ENCODE measurements at places on chromosomes 16 and 17.

- no peak for DNase-seq
Measured at GRCh38 chr16:2842340-2843000, 12.4 kb downstream of the ZG16B start.

- no peak for DNase-seq
Measured at GRCh38 chr16:59880611-59881010, 1146.5 kb upstream of the GOT2 start.

GRCh38 chr17:1043601-1044251 is 46.8 kb downstream of the TIMM22 start:
- no peak for DNase-seq

DNA sequence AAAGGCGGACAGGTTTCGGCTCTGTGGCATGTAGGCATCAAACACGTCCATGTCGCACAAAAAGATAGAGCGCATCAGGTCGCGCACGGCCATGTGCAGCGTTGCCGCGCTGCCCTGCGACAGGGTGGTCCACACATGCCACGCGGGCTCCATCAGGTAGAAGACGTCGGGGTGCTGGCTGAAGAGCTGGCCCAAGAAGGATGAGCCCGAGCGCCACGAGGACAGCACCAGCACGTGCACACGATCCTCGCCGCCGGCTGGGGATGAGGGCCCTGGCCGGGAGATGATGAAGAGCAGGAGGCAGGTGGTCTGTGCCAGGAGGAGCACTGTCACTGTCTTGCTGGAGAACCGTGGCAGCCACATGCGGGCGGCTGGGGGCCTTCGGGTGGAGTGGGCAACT is 5.9 kb downstream of the CHST5 start:
- no peak for DNase-seq

GRCh38 chr17:54172096-54172984 is 349.6 kb downstream of the KIF2B start:
- DNase-seq = no peak

DNA sequence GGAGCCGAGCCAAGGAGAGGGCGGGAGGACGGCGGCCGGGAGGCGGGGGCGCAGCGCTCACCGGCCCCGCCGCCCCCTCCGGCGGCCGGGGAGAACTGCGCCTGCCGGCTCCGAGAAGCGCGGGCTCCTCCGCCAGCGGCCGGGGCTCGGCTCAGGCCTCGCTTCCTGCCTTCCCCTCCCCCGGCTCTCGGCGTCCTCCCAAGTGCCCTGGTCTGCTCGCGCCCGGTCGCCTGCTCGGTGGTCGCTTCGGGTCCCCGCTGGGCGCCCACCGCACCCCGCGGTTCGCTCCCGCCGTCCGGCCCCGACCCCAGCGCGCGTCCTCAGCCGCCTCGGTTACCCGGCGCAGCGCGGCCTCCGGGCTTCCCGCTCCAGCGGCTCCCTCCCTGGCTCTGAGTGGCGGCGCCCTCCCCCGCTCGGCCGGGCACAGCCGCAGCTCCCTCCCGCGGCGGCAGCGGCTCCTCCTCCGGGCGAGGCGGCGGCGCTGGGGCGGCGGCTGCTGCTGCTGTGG is 313 bp downstream of the UBTF start:
- DNase-seq = no peak

- no peak for DNase-seq
Measured at GRCh38 chr17:9105068-9105868, 84.0 kb downstream of the NTN1 start.

DNA sequence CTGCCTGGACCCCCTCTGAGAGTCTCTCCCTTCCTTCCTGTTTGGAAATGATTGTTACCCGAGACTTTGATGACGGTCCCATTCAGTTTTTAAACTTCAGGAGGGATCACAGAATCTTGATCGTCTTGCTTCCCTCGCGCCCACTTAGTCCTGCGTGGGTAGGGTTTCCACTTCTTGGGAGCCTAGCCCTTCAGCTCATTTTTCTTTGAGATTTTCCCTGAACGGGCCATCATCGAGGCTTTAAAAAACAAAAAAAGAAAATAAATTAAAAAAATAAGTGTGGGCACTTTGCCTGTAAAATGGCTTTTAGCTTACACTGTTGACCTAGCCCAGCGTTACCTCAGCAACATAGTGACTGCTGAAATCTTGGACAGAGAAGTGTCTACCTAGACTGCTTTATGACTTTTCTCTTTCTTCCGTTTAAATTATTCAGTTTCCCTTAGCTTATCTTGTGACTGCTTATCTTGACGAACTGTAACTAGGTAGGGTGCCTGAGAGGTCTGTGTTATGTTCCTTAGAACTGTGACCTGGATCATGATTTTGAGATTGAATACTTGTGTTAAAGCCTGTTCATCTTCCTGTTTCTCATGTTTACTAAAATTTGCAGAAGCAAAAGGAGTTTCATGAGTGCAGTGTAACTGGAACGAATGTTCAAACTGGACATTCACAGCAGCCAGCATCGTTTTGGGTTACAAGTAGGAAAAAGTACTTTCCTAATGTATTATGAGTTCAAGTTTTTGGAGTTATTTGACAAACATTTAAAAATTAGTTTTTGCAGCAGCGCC is 874 bp downstream of the WWP2 start:
- no peak for DNase-seq

DNA sequence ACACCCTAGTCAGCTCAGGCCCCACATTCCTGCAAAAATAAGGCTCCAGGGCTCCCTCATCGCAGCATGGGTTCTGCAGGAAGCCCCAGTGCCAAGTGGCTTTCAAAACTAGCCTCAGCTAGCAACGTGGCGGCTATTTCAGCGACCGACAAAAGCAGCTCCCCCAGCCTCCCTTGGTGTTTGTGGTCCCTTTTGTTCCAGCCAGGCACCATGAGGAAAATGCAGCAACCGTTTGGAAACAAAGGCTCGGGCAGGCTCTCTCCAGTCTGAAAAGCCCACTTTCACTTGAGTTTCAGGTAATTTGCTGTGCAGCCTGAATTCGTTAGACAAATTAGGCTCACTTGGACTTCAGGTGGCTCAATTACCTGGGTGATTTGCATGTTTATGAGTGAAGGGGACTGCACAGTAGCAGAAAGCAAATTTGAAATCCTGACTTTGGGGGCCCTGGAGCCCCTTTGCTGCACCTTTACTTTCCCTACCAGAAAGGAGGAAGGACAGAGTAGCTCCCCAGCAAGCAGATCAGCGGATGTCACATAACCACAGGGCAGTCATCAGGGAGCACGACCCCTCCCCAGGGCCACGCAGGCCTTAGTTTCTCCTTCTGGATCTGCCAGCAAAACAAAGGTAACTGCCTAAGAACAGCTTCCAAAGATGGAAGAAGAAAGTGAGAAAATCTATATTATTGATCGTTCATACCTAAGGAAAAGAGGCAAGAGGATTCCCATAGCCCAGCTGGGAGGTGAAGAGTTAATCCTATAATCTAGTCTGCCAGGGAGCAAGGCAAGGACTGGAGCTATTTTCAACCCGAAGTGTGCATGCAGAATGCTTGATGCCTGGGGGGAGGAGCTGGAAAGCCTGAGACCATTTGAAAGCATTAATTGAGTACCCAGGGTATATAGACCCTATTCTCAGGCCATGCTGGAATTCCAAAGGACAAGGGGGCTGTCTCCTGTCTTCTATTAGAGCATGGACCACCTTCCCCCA is 143.1 kb upstream of the SDK2 start:
- no peak for DNase-seq

- DNase-seq = no peak
Measured at GRCh38 chr17:45162025-45162687, 481 bp downstream of the HEXIM2 start.

- DNase-seq = no peak
Measured at GRCh38 chr17:77687921-77688320, 270.6 kb upstream of the TNRC6C start.

- no peak for DNase-seq
Measured at GRCh38 chr16:65600629-65601028, 478.8 kb upstream of the CDH11 start.

GRCh38 chr17:4725646-4726310 is 5.5 kb upstream of the MED11 start:
- no peak for DNase-seq

GRCh38 chr17:29677824-29678223 is 55.1 kb upstream of the CORO6 start:
- no peak for DNase-seq

- no peak for DNase-seq
Measured at GRCh38 chr17:72192800-72193192, 72.0 kb downstream of the SOX9 start.

GRCh38 chr17:2925011-2925410 is 128.8 kb downstream of the RAP1GAP2 start:
- DNase-seq = no peak

DNA sequence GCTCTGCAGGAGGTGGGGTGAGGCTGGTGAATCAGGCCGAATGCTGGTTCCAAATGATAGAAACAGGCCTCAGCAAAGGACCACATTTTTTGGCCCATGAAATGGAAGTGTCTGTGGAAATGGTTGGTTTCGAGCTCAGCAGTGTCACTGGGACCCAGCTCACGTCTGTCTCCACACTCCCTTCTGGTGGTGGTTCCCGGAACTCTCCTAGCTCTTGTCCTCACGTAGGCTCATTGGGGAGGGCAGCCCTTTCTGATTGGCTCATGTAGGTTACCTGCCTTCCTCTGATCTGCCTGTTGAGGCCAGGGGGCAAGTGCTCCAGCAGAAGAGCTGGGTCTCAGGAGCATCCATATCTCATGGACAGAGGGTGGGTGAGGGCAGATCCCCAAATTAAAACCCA is 4.0 kb downstream of the ALG1 start:
- no peak for DNase-seq

DNA sequence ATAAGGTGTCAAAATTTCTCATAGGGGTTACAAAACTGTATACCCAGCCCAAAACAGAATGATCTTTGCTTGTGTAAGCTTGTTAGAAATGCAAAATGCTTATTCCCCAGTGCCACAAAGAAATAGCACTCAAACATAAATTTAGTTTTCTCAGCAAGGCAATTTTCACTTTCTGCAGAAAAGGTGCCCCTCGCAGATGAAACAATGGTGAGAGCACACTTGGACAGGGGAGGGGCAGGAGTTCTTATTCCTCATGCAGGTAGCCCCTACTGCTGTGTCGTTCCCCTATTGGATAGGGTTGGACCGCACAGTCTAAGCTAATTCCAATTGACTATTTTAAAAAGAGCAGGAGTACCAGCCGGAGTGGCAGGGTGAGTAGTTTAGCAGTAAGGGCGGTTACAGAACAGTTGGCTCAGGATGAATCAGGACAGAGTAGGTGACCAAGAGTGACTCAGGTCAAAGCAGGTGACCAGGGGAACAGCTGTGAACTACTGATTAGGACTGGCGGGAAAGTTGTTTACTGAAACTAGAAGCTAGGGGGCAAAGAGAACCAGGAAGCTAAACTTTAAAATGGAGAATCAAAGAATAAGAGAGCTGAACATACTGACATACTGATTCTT is 5.5 kb upstream of the LDHD start:
- no peak for DNase-seq

DNA sequence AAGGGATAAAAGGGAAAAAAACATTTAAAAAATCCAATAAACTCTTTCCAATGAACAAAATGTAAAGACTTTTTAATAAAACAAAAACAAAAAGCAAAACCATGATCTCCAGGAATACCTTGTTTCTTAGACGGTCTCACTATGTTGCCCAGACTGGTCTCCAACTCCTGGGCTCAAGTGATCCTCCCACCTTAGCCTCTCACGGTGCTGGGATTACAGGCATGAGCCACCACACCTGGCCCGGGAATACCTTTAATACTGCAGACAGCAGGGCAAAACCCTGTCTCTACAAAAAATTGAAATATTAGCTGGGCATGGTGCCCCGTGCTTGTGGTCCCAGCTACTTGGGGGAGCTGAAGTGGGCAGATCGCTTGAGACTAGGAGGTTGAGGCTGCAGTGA is 7.9 kb downstream of the RNF43 start:
- DNase-seq = no peak

DNA sequence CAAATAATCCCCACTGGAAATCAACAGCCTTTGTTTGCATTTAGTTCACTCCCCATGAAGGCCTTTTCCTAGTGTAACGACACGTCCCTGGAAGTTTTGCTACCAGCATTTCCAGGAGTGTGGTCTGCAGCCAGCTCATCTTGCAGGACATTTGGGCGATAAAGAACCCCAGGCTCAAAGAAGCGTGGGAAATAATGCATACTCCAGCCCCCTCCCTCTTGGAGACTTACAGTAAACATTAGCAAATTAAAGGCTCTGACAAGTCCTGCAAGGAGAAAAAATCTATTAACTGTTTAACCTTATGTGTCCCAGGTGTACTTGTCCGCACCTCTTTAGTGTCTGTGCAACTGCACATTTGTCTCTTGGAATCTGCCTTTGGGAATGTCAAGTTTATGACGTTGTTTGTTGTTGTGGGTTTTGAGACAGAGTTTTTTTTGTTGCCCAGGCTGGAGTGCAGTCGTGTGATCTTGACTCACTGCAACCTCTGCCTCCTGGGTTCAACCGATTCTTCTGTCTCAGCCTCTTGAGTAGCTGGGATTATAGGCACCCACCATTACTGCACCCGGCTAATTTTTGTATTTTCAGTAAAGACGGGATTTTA is 131.1 kb downstream of the ABCC1 start:
- DNase-seq = no peak

GRCh38 chr17:73142872-73143381 is 21.9 kb upstream of the SSTR2 start:
- peak; percentile 88 for DNase-seq

- DNase-seq = no peak
Measured at GRCh38 chr17:80260069-80260535, 550 bp upstream of the RNF213 start.

- DNase-seq = no peak
Measured at GRCh38 chr17:72971226-72971880, 121.1 kb downstream of the SLC39A11 start.

- no peak for DNase-seq
Measured at GRCh38 chr17:82241183-82241925, 12.5 kb downstream of the SLC16A3 start.

GRCh38 chr16:57299009-57299718 is 14.7 kb upstream of the PLLP start:
- no peak for DNase-seq

- DNase-seq = no peak
Measured at GRCh38 chr17:38967290-38967738, at the start of gene FBXO47. FBXO47 (minus strand) TSS chr17:38967403; CDS start chr17:38963025, 4,378 bp downstream.

GRCh38 chr17:41738077-41738800 is 3.8 kb upstream of the HAP1 start:
- no peak for DNase-seq

DNA sequence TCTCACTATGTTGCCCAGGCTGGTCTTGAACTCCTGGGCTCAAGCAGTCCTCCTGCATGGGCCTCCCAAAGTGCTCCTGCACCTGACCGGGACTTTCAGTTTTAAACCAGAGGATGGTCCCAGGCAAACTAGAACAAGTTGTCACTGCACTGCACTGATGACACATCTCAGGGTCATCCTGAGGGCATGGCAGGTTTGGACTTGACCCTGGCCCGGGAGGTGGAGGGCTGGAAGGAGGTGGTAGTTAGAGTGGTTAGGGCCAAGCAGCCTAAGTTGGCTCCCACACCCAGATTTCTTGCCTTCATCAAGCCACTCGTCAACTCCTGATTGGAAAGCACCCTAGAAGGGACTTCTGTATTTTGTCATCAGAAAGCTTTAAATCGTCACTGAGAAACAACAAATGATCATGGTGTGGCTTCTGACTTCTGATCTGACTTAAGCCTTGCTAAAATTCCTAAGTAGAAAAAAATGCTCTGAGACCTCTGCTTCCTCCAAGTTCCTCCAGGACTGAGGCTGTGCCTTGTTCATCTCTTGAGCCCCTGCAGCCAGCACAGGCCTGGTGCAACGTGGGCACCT is 43.5 kb downstream of the EMP2 start:
- no peak for DNase-seq

- no peak for DNase-seq
Measured at GRCh38 chr16:69495821-69496220, 69.9 kb upstream of the NFAT5 start.

GRCh38 chr16:2511128-2511800 is 2.5 kb upstream of the ATP6V0C start:
- DNase-seq = no peak
